Left ventricle myocardium inferior (tissue), 1 donor: ENCODE measurements at places on chromosomes 7 and 10. TPM values are rescaled to one million over a fixed set of nuclear protein-coding genes. Genes with fewer than 3 reads are reported as not detected.

DNA sequence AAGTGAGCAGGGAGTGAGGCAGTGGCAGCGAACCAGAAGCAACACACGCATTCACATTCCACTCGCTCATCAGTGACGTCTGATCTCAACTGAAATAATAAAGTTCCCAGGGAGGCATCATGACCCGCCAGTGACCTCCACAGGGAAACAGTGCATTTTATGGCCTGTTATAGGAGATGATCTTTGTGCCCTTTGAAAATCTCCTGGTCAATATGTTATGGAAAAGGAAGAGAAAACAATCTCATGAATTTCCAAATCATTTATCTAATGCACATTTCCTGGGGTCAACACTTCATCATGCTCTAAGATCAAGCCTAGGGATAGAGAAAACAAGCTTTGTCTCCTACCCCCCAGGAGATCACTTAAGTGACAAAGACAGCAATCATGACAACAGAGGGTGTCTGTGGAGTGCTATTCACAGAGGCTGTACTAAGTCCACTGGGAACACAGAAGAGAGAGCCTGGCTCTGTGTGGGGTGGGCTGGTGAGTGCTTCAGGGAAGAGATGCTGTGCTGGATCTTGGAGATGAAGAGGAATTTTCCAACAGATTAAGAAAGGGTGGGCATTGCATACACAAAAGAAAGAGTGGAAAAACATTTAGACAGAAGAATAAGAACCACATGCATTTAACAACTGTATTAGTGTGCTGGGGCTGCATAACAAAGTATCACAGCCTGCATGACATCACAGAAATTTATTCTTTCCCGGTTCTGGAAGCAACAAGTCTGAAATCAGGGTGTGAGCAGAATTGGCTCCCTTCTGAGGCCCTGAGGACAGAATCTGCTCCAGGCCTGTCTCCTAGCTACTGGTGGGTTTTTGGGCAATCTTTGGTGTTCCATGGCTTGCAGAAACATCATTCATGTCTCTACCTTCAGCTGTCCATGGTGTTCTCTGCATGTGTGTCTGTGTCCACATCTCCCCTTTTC lies 613.9 kb upstream of the IGFBP3 start:
- no peak for DNase-seq

GRCh38 chr10:113126229-113127201 lies 176.5 kb downstream of the TCF7L2 start:
- DNase-seq: peak; percentile 74

GRCh38 chr10:127612-128432 lies 7.4 kb upstream of the ZMYND11 start:
- DNase-seq: no peak

- no peak for DNase-seq
Measured at GRCh38 chr7:30321882-30322192, 37.4 kb downstream of the ZNRF2 start.

- no peak for DNase-seq
Measured at GRCh38 chr10:77661674-77662073, 24.1 kb upstream of the KCNMA1 start.

GRCh38 chr10:26857991-26858706 lies 2.6 kb downstream of the ABI1 start:
- no peak for DNase-seq

GRCh38 chr10:87519582-87519981 lies 14.9 kb downstream of the MINPP1 start:
- no peak for DNase-seq

- no peak for DNase-seq
Measured at GRCh38 chr10:5818894-5819293, 5.7 kb upstream of the GDI2 start.

RSPH10B gene
- total RNA-seq: not detected

CCDC136 gene
- 8.2 TPM for total RNA-seq
